ENCODE measurements at places on chromosomes 16 and 17. TPM values are rescaled to one million over a fixed set of nuclear protein-coding genes. Genes with fewer than 3 reads are reported as not detected.

DNA sequence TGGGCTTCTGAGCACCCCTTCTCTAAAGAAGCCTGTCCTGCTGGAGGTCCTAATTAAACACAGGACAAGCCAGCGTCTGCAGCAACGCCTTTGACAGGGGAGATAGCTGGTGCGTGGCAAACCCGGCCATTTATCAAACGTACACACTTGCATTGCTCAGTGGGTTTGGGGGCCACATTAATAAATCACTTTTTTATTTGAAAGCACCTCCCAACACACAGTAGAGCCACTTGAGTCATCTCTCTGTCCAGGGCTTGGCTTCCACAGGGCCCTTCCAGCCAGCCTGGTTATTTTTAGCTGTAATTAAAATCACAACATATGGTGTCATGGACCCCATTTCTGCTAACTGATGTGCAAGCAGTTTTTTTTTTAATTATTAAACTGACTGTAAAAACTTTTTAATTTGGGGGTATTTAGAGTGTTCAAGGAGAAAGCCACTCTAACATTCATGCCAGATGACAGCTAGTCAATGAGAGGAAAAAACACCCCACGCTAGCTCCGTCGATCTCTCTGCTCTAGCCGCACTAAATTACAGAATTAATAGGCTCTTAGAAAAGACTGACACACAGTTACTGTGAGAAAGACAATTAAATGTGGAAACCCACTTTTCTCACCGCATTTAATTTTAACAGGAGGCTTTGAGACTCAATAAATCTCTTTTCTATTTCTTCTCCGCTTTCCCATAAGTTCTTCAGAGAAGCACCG lies 201.0 kb upstream of the WSCD1 start:
- H3K4me1 ChIP-seq, result no peaks in the 10 kb centered on the region
- no peak for DNase-seq
- H3K4me3 ChIP-seq, result no peak overlapping the region
- H3K27me3 ChIP-seq, result no peaks in the 10 kb centered on the region
- H3K36me3 ChIP-seq, result no peaks in the 10 kb centered on the region
- H3K27ac ChIP-seq, result no peak overlapping the region

ATP1B2 gene
- total RNA-seq, result not detected

CDH15 gene
- total RNA-seq, result 0.05 TPM

GRCh38 chr16:3458278-3458851 lies 14.9 kb downstream of the NAA60 start:
- peak overlapping the region; percentile 94 for H3K27ac ChIP-seq
- H3K27me3 ChIP-seq, result no peaks in the 10 kb centered on the region
- peaks cover 21% of the 10 kb centered on the region for H3K4me1 ChIP-seq
- no peak for DNase-seq
- H3K36me3 ChIP-seq, result peaks cover 8% of the 10 kb centered on the region
